ENCODE measurements at places on chromosomes 1 and 21.
A peak's percentile ranks its signal among the peaks of the same experiment; 100 is the strongest.

- no peak for DNase-seq
These were observed 4.2 kb downstream of the HIVEP3 start for GRCh38 chr1:41914516-41914915.

- no peak for DNase-seq
These were observed 9.4 kb downstream of the CYP2J2 start for GRCh38 chr1:59917026-59917784.

GRCh38 chr1:10833630-10834557 is 37.4 kb upstream of the CASZ1 start:
- DNase-seq, result no peak

GRCh38 chr1:179229214-179230140 is at the start of gene ABL2:
Gene ABL2 (minus strand): TSS chr1:179229677. CDS start chr1:179229397, 280 bp downstream.
- DNase-seq, result peak; percentile 42

DNA sequence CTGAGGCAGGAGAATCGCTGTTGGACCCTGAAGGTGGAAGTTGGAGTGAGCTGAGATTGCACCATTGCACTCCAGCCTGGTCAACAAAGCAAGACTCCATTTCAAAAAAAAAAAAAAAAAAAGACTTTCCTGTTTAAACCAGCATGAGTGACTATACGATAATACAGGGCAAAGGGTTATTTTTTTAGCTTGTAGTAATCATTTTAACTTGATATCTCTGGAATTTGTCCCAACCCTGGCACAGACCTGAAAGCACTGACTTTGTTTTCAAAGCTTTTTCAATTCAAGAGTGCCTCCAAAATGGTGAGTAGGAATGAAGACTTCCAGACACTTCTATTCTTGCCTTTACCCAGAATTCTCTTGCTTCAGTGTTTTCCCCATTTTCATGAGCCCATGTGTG is 4.4 kb upstream of the TMCO2 start:
- DNase-seq, result no peak

GRCh38 chr1:41999884-42000283 is 81.2 kb upstream of the HIVEP3 start:
- DNase-seq, result no peak

DNA sequence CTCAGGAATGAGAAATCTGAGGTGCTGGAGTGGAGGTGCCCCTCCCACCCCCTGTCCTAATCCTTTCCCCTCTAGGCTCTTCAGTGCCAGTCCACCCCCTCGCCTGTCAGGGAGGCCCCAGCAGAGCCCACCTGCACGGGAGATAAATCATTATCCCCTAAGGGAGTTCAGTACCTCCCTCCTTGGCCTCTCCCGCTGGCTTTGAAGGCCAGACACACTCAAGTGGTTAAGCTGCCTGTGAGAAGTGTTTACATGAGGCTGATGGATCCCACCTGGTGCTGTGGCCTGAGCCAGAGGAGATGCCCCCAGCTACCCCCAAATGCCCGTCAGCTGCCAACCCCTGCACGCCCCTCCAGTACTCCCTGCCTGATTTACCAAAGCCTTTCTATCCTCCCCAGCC is 3.7 kb downstream of the RSPO1 start:
- no peak for DNase-seq

DNA sequence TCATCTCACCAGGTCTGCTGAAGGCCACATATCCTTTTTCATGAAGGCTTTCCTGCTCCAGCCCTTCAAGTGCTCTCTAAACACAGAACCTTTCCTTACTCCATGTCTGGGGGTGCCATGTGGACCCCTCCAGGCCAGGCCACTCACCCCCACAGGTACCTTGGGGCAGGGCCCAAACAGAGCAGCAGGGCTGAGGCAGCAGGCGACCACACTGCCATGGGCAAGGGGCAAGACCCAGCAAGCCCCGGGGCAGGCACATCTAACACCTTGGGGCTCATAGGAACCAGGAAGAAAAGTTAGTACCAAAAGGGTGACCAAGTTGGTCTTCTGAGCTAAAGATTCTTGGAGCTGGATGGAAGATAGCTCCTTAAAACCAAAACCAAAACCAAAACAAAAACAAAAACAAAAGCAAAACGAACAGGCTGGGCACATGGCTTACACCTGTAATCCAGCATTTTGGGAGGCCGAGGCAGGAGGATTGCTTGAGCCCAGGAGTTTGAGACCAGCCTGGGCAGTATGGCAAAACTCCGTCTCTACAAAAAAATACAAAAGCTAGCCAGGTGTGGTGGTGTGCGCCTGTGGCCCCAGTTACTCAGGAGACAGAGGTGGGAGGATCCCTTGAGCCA is 63.7 kb downstream of the MRPL37 start:
- DNase-seq, result no peak

- no peak for DNase-seq
These were observed 13.0 kb downstream of the RIMS3 start for GRCh38 chr1:40652468-40652867.

DNA sequence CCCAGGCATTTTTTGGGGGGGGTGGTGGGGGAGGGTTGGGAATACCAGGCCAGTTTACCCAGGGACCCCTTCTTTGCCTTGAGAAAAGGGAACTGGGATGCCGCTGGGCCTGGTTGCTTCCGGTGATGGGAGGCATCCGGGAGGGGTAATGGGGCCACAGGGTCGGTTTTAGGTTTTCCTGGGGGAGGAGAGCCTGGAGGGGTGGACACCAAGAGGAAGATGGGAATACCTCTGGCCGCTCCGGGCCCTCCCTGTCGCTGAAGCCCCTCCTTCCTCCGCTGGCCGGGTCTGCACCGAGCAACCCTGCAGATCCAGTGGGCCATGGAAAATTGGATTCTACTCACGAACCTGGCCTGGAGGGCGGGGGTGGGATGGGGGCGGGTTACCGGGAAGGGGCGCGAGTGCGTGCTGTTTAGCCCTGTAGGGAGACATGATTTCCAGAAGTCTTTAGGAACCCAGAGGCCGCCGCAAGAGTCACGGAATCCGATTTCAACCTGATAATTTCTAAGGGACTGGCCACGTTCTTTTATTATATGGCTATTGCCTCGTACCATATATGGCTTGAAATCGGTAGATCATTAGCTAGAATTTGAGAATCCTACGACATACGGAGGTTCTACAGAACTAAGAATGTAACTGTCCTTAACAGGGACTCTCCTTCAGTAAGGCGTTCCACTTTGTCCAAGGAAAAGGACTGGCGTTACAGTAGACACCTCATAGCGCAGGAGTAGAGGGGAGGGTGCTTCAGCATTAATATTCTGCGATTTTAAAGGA is 749 bp downstream of the AKIRIN1 start:
- no peak for DNase-seq

- no peak for DNase-seq
These were observed 14.3 kb downstream of the SDHB start for GRCh38 chr1:17039522-17039921.
